ENCODE measurements at places on chromosomes 12 and 14. TPM values are rescaled to one million over a fixed set of nuclear protein-coding genes. Genes with fewer than 3 reads are reported as not detected.
A peak's percentile ranks its signal among the peaks of the same experiment; 100 is the strongest.

Gene TOMM20L
- not detected for total RNA-seq

Gene FBXO33
- 8.7 TPM for total RNA-seq

Gene MUCL1
- total RNA-seq: not detected

Gene SUOX
- 22.1 TPM for total RNA-seq

Gene ALDH6A1
- 43.6 TPM for total RNA-seq

Gene NELL2
- total RNA-seq: 0.56 TPM

Gene KLHDC1
- 8.6 TPM for total RNA-seq

Gene SLC38A4
- 0.48 TPM for total RNA-seq

DNA sequence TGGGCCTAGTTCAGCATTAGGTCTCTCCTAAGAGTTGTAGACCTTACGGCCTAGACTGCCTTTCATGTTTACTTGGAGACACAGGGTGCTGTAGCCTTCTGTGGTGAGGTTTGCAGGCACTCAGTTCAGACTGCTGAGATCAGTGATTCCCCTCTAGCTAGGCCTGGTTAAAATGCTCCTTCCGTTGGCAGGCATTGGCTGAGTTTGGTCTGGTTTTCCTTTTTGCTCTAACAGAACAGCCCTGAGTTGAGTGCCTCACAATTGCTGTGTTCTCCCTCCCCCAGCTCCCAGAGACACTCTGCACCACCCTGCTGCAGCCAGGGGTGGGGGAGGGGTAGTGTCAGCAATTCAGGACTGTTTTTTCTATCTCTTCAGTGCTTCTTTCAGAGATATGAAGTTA, 178.9 kb upstream of the DYRK2 start:
- no peaks in the 10 kb centered on the region for H3K36me3 ChIP-seq
- H3K4me3 ChIP-seq: no peak overlapping the region
- no peaks in the 10 kb centered on the region for H3K27me3 ChIP-seq
- no peak overlapping the region for H3K27ac ChIP-seq
- peaks cover 6% of the 10 kb centered on the region for H3K4me1 ChIP-seq

- H3K4me1 ChIP-seq: peaks cover 3% of the 10 kb centered on the region
- peak within 1 kb of the TSS; percentile 50 for H3K27ac ChIP-seq
- no peaks in the 10 kb centered on the region for H3K27me3 ChIP-seq
- peak; percentile 94 for DNase-seq
- H3K4me3 ChIP-seq: peak within 1 kb of the TSS; percentile 56
Observed at GRCh38 chr12:113334786-113335539, at the start of gene SLC8B1. SLC8B1 (minus strand) TSS chr12:113335109; CDS start chr12:113332878, 2,231 bp downstream.

DNA sequence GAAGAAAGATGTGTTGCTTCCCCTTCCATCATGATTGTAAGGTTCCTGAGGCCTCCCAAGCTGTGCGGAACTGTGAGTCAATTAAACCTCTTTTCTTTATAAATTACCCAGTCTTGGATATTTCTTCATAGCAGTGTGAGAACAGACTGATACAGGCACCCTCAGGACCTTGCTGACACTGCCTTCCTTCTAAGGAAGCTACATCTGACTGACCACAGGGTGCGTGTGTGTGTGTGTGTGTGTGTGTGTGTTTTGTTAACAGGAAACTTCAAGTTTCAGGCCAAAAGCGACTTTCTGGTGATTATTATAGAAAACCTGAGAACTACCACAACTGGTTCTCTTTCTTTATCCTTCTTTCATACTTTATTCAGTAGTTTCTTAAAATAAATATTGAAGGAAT, 149.0 kb downstream of the CAPZA3 start:
- H3K4me1 ChIP-seq: no peaks in the 10 kb centered on the region
- H3K36me3 ChIP-seq: no peaks in the 10 kb centered on the region
- no peak overlapping the region for H3K27ac ChIP-seq
- no peak for DNase-seq

DNA sequence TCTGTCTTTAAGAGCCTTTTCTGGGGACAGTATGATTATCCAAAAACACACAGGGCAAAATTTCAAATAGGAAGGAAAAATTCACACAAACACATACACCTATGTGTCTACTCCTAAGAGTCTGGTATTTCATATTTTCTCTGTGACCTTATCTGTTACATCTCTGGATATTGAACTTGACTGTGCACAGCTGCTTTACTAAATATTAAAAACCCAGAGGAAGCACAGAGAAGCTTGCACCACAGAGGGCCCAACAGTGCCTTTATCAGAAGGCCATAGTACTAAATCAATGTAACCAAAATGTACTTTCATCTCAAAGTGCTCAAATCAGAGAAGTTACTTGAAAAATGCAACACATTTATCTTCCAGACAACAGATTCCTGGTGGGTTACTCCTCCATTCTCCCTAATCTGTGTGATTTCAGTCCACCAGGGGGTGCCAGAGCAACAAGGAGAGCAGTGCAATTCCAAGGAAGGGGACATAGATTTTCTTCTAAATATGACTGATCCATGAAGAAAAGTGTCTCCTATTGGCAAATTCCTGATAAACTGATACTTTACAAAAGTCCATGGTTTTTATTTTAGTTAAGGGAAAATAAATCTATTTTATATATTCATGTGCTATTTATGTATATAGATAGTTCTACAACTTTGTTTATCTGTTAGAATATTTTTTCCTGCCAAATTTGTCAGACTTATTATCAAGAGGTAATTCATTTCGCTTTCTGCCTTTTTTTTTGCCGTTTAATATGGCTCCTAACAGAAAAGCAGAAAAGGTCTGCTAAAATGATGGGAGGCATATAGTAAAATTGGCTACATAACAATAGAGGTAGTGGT, 617.6 kb downstream of the LRFN5 start:
- no peaks in the 10 kb centered on the region for H3K27me3 ChIP-seq
- no peaks in the 10 kb centered on the region for H3K4me1 ChIP-seq
- no peak overlapping the region for H3K4me3 ChIP-seq

GRCh38 chr14:31726337-31726736, 165.1 kb downstream of the NUBPL start:
- H3K4me3 ChIP-seq: no peak overlapping the region
- DNase-seq: no peak
- no peaks in the 10 kb centered on the region for H3K4me1 ChIP-seq
- no peak overlapping the region for H3K27ac ChIP-seq
- H3K27me3 ChIP-seq: no peaks in the 10 kb centered on the region

DNA sequence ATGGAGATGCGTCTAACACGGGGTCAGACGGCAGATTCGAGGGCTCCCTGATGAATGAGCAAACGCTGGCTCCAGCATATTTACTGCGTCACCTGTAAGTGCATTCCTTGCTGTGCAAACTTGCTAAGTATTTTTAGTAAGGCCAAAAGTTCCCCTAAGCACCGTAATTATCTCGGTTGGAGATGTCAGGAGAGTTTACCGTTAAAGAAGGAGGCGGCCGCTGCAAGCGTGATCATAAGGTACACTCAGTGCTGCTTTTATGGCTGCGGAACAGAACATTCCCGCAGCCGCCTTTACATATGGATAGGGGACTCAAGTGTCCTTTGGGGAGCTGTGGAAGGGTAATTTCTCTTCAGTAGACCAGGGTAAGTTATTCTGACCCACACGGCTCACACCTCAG, 175.6 kb downstream of the GLT1D1 start:
- no peak overlapping the region for H3K27ac ChIP-seq
- no peaks in the 10 kb centered on the region for H3K36me3 ChIP-seq
- H3K4me3 ChIP-seq: no peak overlapping the region
- H3K4me1 ChIP-seq: no peaks in the 10 kb centered on the region

DNA sequence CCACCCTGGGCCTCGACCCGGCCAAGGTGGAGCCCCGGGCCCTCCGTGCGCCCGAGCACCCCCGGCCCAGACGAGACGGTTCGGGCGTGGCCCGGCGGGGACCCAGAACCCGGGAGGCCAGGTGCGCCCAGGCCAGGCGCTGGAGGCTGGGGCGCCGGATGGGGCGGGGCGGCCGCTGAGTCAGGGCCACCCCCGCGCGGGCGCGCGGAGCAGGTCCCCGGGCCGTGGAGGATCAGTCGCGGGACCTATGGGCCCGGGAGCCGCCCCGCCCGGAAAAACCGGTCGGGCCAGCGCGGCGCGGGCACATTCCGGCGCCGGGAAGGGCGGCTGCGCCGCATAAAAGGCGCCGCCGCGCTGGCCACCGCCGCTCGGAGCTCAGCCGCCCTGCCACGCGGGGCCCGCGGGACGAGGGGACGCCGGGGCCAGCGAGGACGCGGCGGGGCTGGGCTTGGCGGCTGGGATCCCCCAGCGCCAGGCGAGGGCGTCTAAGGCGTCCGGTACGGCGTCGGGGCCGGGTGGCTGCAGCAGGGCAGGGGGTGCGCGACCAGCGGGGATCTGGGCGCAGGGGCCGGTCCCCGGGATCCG, 21.5 kb upstream of the KIF26A start:
- peak overlapping the region; percentile 36 for H3K4me3 ChIP-seq
- peaks cover 8% of the 10 kb centered on the region for H3K27me3 ChIP-seq
- peaks cover 2% of the 10 kb centered on the region for H3K4me1 ChIP-seq
- H3K27ac ChIP-seq: no peak overlapping the region
- peak; percentile 30 for DNase-seq
- H3K36me3 ChIP-seq: no peaks in the 10 kb centered on the region

GRCh38 chr14:59131938-59132795, 56.3 kb upstream of the DAAM1 start:
- H3K27ac ChIP-seq: no peak overlapping the region
- H3K27me3 ChIP-seq: no peaks in the 10 kb centered on the region
- H3K4me3 ChIP-seq: no peak overlapping the region
- H3K36me3 ChIP-seq: no peaks in the 10 kb centered on the region

- no peaks in the 10 kb centered on the region for H3K36me3 ChIP-seq
- H3K4me1 ChIP-seq: no peaks in the 10 kb centered on the region
- H3K27me3 ChIP-seq: no peaks in the 10 kb centered on the region
- DNase-seq: no peak
Observed at GRCh38 chr12:51801027-51801426, 47.5 kb downstream of the FIGNL2 start.

GRCh38 chr12:82149045-82149444, 209.1 kb downstream of the CCDC59 start:
- H3K4me3 ChIP-seq: no peak overlapping the region
- H3K27me3 ChIP-seq: no peaks in the 10 kb centered on the region

GRCh38 chr14:89603938-89604480, 187.0 kb upstream of the FOXN3 start:
- no peaks in the 10 kb centered on the region for H3K36me3 ChIP-seq
- H3K27ac ChIP-seq: no peak overlapping the region
- no peaks in the 10 kb centered on the region for H3K27me3 ChIP-seq
- no peak for DNase-seq
- no peak overlapping the region for H3K4me3 ChIP-seq

DNA sequence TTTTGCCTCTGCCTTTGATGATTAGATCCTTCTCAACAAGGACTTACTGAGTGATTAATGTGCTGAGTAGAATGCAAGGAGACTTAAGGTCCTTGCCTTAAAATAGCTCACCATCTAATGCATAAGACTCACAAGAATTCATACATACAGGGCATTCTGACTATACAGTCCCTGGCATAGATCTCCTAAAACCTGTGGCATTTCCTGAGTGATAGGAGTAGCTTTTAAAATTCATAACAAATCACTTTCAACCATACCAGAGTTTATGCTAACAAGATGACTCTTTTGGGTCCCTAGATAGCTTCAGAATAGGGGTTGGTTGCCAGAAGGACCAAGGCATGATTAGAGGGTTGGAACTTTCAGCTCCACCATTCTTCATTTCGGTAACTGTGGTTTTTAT, 48.8 kb downstream of the STXBP6 start:
- H3K36me3 ChIP-seq: no peaks in the 10 kb centered on the region
- DNase-seq: no peak
- no peaks in the 10 kb centered on the region for H3K4me1 ChIP-seq
- no peak overlapping the region for H3K27ac ChIP-seq

GRCh38 chr12:7197841-7198240, 8.4 kb downstream of the PEX5 start:
- no peaks in the 10 kb centered on the region for H3K27me3 ChIP-seq
- no peak overlapping the region for H3K4me3 ChIP-seq
- no peak overlapping the region for H3K27ac ChIP-seq
- DNase-seq: no peak
- H3K36me3 ChIP-seq: no peaks in the 10 kb centered on the region
- H3K4me1 ChIP-seq: no peaks in the 10 kb centered on the region

- H3K27ac ChIP-seq: no peak overlapping the region
- DNase-seq: no peak
- no peaks in the 10 kb centered on the region for H3K36me3 ChIP-seq
Observed at GRCh38 chr14:33120966-33121365, 182.3 kb downstream of the NPAS3 start.

- no peak overlapping the region for H3K27ac ChIP-seq
- no peak for DNase-seq
- H3K27me3 ChIP-seq: no peaks in the 10 kb centered on the region
- no peaks in the 10 kb centered on the region for H3K36me3 ChIP-seq
- no peak overlapping the region for H3K4me3 ChIP-seq
- peaks cover 2% of the 10 kb centered on the region for H3K4me1 ChIP-seq
Observed at GRCh38 chr14:55502746-55503284, 62.4 kb upstream of the TBPL2 start.

GRCh38 chr14:102878174-102878969, 44.1 kb upstream of the AMN start:
- no peak overlapping the region for H3K4me3 ChIP-seq
- no peaks in the 10 kb centered on the region for H3K4me1 ChIP-seq
- DNase-seq: no peak
- H3K36me3 ChIP-seq: no peaks in the 10 kb centered on the region
- no peak overlapping the region for H3K27ac ChIP-seq

DNA sequence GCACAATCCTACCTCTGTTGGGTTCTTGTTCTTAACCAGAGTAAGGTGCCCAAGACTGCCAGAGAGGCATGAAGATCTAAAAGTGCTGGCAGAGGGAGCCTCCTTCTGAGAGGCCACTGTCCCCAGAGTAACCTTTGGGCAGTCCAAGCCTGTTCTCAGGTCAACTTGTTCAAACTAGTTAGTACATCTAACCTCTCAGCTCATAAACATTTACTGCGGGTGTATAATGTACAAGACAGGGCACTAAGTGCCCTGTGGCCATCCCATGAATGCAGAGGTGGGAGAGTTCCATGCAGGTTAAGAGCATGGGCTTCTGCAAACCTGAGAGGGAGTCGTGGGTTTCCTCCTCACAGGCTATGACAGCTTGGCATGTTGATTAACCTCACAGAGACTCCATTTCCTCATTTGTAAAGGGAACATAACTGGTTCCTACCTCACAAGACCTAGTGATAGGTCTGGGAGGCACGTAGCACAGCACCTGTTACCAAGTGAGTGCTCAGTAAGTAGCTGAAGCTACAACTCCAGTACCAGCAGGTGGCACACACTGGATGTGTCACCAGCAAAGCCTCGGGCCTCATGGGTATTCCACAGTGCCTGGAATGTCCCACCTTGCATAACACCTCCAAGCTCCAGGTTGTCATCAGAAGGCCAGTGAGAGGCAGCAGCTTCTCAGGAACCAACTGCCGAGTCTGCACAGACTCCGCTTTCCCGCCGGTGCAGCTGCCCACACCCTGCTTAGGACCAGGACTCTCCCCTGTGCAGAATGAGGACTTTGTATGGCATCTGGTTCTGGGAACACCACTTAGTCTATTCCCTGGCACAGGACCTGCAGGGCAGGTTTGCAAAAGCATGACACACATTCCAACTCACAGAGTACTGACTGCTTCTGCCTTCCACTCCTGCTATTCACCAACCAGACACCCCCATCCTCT, 4.4 kb downstream of the VDR start:
- H3K4me3 ChIP-seq: no peak overlapping the region
- no peaks in the 10 kb centered on the region for H3K27me3 ChIP-seq
- no peaks in the 10 kb centered on the region for H3K36me3 ChIP-seq
- peaks cover 9% of the 10 kb centered on the region for H3K4me1 ChIP-seq

GRCh38 chr12:53703756-53704155, 23.5 kb downstream of the CALCOCO1 start:
- H3K27ac ChIP-seq: no peak overlapping the region
- no peaks in the 10 kb centered on the region for H3K36me3 ChIP-seq
- H3K4me1 ChIP-seq: no peaks in the 10 kb centered on the region
- H3K4me3 ChIP-seq: no peak overlapping the region
- H3K27me3 ChIP-seq: no peaks in the 10 kb centered on the region
- no peak for DNase-seq

- H3K4me1 ChIP-seq: no peaks in the 10 kb centered on the region
- H3K36me3 ChIP-seq: no peaks in the 10 kb centered on the region
- H3K27ac ChIP-seq: no peak overlapping the region
- H3K27me3 ChIP-seq: no peaks in the 10 kb centered on the region
Observed at GRCh38 chr14:102445066-102445465, 64.5 kb downstream of the ANKRD9 start.
